ENCODE measurements at places on chromosomes 11 and 22.

GRCh38 chr11:45894555-45895247 lies 9.2 kb downstream of the MAPK8IP1 start:
- no peak for DNase-seq

- no peak for DNase-seq
Measured at GRCh38 chr11:132655187-132655855, 877.0 kb downstream of the OPCML start.

DNA sequence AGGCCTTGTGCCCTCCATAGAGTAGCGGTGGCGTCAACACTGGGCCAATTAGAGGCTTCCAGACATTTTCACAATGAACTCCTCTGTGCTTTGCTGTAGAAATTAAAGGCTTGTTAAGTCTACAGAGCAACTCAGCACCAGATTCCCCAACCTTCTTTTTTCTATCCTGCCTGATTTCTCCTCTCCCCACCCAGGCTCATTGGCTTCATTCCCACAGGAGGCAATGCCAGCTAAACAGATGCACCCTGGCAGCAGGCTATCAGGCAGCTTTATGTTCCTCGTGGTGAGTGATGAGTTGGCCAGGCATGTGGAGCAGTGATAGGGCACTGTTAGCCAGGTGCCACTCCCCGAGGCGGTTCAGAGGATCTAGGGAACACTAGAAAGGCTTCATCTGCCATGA lies 4.8 kb downstream of the DIXDC1 start:
- DNase-seq = no peak

DNA sequence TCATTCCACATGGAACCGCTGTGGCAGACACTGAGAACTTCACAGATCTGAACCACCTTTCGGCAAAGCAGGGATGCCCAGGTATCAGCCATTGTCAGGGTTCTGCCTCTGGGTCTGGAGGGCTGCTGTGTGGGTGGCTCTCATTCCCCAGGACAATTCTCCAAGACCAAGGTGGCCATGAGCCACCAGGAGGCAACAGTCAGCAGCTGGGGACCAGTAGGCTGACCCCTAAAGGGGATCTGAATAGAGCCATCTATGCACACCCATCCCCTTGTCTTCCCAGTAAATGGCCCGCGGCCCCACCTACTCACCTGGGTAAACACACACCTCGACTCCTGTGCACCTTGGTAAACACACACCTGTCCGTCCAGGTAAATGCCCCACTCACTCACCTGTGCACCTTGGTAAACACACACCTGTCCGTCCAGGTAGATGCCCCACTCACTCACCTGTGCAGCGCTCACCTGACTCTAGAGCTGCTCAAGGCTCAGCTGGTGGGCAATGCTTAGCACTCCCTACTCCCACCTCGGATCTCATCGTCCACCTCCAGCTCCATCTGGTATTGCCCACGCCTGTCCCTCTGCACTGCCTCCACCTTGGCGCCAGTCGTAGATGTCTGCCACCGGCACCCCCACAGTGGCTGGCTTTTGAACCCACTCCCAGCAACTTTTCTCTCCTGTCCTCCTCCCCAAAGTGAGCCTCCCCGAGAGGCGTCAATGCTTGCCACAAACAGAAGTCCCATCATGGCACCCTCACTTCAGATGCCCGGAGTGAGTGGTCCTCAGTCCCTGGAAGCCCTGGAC lies 10.2 kb downstream of the SLC25A1 start:
- DNase-seq = no peak

GRCh38 chr22:38872831-38873248 lies 824 bp upstream of the CBX6 start:
- no peak for DNase-seq

GRCh38 chr11:120747850-120748814 lies 236.6 kb downstream of the GRIK4 start:
- DNase-seq = no peak

- no peak for DNase-seq
Measured at GRCh38 chr11:99065121-99065520, 44.4 kb downstream of the CNTN5 start.
